ENCODE measurements at places on chromosomes 7 and 10.

GRCh38 chr10:130741901-130742855, 569.3 kb downstream of the TCERG1L start:
- DNase-seq, result no peak

- no peak for DNase-seq
These were observed 122.7 kb downstream of the MAD1L1 start for GRCh38 chr7:2109936-2110609.

GRCh38 chr10:110160522-110160921, 46.9 kb upstream of the MXI1 start:
- no peak for DNase-seq

- DNase-seq, result no peak
These were observed 134.6 kb downstream of the TCERG1L start for GRCh38 chr10:131176907-131177306.

- no peak for DNase-seq
These were observed 13.1 kb downstream of the BLVRA start for GRCh38 chr7:43771573-43771972.

DNA sequence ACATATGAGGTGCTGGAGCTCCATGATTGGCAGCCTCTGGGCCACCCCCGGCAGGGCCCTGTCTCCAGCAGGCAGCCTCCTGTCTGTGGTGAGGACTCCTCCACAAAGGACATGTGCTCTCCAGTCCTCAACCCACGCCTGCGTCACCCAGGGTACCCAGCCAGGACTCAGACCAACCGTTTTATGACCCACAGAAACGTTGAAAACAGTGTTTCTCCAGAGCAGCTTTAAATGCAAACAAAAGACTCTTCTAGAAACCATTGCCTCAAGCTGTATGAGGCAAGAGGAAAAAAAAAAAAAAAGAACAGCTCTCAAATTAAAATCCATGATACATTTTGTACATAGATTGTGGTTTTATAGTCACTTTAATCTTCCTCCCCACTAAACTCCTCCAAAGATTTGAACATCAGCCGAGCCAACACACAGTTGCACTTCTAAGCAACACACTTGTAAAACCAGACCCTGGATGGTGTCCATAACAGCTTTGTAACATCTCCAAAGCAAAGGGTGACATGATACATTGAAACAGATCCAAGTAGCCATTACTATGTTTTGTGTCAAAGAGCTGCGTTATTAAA, 175.0 kb upstream of the LYZL2 start:
- DNase-seq, result no peak

DNA sequence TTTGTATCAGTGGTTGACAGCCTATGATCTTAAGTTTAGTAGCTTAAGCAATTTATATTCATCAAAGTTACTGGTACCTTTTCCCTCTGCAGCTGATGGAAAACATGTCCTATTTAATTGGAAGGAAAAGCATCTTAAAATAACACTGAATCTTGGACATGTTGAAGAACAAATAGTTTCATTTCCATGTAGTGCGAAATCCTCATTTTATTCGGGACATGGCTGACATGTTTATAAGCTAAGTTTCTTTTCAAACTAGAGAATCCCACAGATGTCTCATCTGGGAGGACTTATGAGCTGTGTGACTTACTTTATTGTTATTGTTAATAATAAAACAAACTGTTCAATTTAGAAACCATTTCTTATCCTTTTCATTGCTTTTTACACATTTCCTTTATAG, 461.0 kb downstream of the SUGCT start:
- DNase-seq, result no peak

DNA sequence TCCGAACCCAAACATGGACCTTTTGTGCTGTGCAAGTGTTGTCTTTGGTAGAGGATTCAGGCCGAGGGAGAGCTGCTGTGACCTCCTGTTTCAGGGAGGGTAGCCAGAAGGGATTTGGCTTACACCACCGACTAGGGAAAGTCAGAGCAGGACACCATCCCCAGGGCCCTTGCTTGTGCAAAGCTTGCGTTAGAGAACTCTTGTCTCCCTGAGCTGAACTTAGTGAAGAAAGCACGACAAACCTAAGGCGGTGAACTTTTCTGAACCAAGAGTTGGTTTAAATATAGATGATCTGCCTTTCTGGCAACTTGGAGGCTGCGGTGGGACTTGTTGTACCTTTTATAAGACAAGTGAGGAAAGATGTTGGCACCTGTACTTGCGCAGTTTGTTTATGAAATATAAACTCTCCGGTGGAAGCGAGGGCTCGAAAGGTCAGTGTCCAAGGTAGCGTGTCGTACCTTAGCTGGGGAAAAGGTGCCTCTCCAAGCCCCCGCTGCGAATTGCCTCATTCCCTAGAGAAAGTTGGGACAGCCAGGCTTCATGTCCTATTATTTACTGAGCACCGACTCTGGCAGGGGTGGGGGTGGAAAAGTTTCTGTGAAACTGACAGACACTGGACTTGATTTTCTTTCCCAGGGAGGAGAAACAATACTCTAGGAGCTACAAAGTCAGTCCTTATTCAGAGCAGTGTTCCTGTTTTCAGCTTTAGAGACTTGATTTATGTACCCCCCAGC, 31.6 kb downstream of the WBP1L start:
- DNase-seq, result no peak

DNA sequence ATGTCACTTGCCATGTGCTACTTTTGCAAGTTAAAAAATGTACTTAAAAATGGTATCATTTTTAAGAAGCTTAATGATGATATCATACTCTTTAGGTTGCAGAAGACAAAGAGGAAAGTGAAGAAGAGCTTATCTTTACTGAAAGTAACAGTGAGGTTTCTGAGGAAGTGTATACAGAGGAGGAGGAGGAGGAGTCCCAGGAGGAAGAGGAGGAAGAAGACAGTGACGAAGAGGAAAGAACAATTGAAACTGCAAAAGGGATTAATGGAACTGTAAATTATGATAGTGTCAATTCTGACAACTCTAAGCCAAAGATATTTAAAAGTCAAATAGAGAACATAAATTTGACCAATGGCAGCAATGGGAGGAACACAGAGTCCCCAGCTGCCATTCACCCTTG, 6.1 kb downstream of the LMOD2 start:
- DNase-seq, result no peak

DNA sequence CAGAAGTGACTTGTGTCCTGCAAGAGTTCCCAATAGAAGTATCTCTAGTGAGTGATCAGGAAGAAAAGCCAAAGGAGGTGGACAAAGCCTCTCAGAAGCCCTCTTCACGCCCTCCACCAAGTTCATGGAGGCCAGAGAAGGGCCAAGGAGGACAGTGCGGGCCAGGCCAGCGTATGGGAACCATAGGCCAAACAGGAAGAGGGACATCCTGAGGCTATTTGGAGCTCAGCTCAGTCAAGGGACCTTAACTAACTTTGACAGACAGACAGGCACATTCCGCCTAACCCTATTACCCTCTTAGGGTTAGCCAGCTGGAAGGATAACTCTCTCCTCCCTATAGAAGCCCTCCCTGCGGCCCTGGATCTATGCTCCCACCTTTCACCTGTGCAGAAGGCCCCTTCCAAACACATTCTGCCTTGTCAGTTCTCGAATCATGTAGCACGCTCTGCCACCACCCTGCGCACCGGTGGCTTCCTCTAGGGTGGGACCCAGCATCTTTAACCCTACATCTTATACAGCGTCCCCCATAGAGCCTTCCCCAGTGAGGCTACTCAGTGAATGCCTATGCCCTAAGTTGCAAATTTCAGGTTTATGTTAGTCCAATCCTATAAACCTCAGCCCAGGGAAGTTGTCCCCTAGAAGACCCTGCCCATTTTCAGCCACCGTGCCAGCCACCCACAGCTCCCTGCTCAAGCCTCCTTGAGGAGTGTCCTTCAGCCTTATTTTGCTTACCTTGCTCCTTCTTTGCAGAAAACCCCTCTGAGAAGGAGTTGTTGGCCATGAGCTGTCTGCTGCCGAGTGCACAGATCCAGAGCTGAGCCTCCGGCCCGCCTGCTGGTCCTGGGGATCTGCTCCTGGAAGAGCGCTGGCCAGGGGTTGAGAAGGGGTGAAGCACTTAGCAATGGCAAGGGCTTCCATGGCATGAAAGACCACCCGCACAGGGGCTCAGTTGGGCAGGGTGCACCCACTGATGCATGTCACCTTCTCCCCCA, 36.9 kb downstream of the FRMPD2 start:
- no peak for DNase-seq

- no peak for DNase-seq
These were observed 99.5 kb downstream of the SFMBT2 start for GRCh38 chr10:7311218-7311849.

DNA sequence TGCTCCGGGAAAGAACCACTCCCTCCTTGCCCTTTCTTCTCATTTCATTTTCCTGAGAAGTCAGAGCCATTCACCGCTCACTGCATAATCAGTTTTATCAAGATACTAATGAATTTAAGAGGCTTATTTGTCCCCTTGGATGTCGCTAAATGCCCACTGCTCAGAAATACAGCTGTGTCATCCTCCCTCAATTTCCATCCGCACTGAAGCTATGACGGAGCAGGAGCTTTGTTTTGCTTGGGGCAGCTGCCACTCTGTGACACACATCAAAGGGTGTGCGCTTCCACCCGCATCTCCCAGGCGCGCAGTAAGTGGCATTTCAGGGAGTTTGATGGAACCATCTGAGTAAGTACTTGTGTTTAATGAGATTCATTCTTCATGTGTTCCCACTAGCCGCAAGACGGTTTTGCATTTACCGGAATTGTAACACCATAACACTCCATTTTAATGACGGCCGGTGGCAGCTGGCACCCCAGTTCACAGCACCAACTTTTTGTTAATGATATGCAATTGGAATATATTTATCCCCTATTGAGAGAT, 103.8 kb upstream of the PARD3 start:
- no peak for DNase-seq

GRCh38 chr10:15841696-15842095, 18.6 kb downstream of the MINDY3 start:
- no peak for DNase-seq

- no peak for DNase-seq
These were observed 179.9 kb downstream of the SFMBT2 start for GRCh38 chr10:7230951-7231350.

- DNase-seq, result no peak
These were observed 3.7 kb upstream of the ZNF800 start for GRCh38 chr7:127396184-127396583.

- no peak for DNase-seq
These were observed 331.5 kb downstream of the DNAJB6 start for GRCh38 chr7:157668221-157668883.

- no peak for DNase-seq
These were observed 117.0 kb upstream of the FAM204A start for GRCh38 chr10:118458957-118459641.

GRCh38 chr7:68362745-68363518, 1235.3 kb upstream of the AUTS2 start:
- DNase-seq, result no peak

GRCh38 chr7:16765436-16765859, 11.9 kb downstream of the TSPAN13 start:
- DNase-seq, result no peak

GRCh38 chr10:70355051-70356021, 27.1 kb downstream of the LRRC20 start:
- no peak for DNase-seq

- no peak for DNase-seq
These were observed 54.7 kb upstream of the ANTXRL start for GRCh38 chr10:46232084-46232483.

GRCh38 chr10:59397961-59398360, 35.6 kb upstream of the FAM13C start:
- DNase-seq, result no peak

DNA sequence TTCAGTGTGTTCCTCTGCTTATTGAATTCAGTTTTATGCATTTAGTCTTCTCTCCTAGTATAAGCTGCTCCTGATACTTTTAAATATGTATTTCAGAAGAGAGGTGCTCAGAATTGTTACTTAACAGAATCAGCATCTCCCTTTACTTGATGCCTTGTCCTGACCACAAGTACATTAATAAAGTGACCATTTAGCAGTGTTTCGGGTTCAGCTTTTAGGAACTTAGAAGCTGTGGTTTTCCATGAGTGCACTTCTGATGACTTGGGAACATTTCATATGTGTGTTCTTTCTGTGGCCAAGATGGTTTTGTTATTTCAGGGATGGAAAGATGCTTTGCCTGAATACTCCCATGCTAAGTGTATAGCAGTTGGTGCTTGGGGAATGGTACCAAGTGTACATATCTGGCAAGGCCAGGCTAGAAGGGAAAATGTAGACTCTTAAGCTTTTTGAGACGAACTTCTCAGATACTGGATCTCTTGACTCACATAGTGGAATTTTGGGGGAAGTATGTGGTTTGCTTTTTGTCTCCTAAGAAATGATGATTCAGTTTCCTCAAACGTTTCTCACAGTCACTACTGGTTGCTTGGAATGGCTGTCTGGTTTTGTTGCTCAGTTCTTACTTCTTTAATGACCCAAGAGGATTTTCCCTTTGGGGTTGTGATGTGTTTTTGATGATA, 17.2 kb downstream of the SGPL1 start:
- no peak for DNase-seq

- no peak for DNase-seq
These were observed 93.5 kb upstream of the PDCD4 start for GRCh38 chr10:110778211-110778610.

DNA sequence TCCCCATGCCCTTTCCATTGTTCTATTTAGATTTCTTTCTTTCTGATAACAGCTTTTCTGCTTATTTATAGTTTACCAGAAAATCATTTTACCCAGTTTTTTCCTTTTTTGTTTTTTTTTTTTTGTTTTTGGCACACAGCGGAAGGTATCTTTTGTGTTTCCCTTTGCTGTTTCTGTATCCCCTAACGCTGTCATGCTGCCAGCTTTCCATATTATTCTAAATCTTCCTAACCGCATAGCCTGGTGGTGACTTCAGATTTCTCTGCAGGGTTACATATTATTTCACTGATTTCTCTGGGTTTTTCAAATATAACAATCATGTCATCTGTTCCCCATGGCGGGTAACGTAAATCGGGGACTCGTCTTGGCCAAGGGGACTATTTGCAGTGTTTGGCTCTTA, 4.0 kb upstream of the SLC29A4 start:
- no peak for DNase-seq

- DNase-seq, result no peak
These were observed 106.7 kb downstream of the LRMDA start for GRCh38 chr10:75538144-75538543.

DNA sequence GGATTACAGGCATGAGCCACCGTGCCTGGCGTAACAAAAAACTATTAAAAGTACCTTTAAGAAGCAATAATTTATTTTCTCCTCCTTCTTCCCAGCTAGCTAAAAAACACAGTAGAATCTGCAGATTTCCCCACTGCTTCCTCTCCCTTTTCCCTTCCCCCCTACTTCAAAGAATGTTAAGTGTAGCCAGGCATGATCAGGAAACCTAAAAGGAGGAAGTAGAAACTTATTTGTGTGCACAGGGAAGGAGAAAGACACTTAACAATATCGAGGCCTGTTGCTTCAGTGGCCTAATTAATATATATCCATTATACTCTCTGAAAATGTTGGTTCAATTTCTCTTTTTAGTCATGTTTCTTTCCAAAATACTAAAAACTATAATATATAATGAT, 127.7 kb downstream of the NRBF2 start:
- no peak for DNase-seq

- DNase-seq, result no peak
These were observed 108.7 kb upstream of the RHOBTB1 start for GRCh38 chr10:61052469-61053205.

Data from substantia nigra (tissue), 51 donors.